SW 1271 (cell line): ENCODE measurements at places on chromosomes 2 and 18.
A peak's percentile ranks its signal among the peaks of the same experiment; 100 is the strongest.

- no peak for DNase-seq
These were observed 1407.4 kb upstream of the ZEB2 start for GRCh38 chr2:145927131-145927950.

DNA sequence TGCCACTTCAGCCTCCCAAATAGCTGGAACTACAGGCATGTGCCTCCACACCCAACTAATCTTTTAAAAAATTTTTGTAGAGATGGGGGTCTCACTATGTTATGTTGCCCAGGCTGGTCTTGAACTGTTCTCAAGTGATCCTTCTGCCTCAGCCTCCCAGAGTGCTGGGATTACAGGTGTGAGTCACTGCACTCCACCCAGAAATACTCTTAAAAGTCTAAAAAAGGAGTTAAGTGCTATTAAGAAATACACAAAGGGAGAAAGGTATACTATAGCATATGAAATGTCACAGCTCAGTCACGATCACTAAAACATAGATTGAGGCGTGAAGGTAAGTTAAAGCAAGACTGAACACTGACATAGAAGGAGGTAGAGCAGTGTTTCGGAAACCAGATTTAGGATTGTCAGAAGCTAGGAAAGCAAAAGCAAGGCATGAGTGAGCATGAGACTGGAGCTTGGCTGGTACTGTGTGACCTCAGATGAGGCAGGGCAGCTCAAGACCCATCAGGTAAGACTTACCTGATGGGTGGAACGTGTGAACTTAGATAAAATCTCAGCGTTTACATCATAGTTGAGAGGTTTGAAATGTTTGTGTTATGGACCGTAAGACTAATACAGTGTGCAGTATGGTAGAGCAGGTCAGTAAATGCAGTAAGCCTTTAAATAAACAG lies 9.2 kb downstream of the CCNYL1 start:
- DNase-seq: no peak

DNA sequence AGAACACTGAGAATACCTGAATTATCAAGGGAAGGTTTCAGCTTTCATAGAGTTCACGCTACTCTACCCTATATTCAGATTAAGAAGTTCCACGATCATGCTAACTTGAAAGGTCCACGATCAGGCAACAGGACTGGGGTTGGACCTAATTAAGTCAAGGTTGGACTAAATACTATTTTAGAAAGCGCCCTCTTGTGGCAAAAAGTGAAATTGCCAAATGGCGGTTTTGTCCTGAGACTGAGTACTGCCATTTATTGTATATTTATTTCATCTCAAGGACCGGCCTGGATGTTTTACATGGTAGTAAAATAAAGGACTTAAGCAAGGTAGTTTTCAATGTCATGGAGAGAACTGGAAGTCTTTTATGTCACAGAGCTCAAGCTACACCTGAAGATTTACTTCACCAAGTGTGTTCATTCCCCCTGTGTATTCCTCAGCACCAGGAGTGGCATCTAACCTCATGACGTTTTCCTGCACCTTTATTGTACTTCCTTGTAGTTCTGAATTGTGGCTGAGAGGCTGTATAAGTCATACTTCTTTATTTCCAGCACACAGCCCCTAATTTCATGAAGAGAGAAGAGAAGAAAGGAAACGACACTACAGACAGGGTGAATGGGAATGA lies 56.8 kb downstream of the SRD5A2 start:
- peak; percentile 53 for DNase-seq

DNA sequence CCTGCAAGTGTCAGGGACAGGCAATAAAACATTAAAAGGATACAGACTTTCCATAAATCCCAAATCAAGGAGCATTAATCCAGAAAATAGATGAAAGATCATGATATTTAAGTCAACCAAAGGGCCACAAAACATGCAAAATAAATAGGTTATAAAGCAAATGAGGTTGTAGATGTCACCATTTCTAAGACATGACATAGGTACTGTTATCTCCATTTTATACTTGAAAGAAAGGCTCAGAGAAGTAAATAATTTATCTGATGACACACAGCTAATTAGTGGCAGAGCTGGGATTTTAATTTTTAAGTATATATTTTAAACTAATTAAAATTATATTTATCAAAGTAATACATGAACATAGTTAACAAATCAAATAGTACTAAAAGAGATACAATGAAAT lies 301.8 kb downstream of the AGPS start:
- DNase-seq: no peak

DNA sequence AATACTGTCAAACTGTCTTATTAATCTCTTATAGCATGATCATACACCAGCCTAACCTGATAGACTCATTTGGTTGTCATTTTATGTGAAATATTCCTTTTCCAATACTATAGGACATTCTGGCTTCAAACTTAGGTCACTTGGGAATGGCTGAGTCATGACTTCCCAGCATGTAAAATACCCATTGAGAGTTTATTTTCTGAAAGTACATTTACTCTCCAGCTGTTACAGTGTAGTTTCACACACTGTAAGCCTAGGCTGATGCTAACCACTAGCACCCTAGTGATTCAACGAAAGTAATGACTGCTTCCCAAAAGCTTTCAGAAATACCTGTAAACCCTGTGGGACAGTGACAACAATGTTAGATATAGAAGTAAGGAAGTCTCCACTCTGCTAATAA lies 93.8 kb downstream of the FIGN start:
- DNase-seq: no peak

DNA sequence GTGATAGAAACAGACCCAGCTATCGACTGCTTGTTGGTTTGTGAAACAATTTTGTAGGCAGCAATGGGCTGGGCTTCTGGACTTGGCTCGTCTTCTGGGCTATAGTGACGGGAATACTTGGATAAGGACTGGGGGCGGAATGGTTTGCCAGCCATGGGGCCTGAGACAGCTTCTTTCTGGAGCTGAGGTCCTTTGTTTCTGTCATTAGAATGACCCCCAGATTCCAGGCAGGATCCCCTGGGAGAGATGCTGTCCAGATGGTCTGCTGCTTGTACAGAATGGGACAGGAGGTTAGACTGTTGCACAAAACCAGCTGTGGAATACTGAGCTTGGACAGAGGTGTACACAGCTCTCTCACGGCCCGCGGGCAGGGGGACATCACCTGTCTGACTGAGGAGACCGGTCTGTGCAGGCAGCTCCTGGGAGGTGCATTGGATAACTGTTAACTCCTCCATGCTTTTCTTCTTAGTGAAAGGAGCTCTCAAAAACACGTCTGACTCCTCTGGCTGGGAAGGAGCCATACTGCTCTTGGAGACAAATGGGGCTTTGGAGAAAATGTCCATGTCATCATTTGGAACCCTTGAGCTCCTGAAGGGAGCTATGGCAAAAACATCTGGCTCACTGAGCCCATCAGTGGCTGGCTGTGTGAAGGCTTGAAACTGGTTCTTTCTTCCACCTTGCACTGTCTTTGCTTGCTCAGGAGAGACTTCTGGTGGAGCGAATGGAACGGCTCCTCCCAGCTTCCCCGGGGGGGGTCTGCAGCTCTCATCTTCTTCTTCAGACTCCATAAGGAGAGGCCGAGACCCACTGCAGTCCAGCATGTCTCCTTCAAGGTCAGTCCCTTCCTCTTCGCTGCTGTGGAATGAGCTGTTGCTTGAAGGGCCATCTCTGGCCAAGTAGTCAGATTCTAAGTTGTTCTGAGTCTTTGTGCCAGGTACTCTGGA lies 28.6 kb upstream of the NFU1 start:
- DNase-seq: no peak

GRCh38 chr2:190532581-190532980 lies 1.9 kb downstream of the NEMP2 start:
- DNase-seq: no peak

- DNase-seq: no peak
These were observed 88.8 kb downstream of the EPAS1 start for GRCh38 chr2:46385786-46386577.

- DNase-seq: no peak
These were observed 35.5 kb upstream of the PTMA start for GRCh38 chr2:231672617-231673347.

DNA sequence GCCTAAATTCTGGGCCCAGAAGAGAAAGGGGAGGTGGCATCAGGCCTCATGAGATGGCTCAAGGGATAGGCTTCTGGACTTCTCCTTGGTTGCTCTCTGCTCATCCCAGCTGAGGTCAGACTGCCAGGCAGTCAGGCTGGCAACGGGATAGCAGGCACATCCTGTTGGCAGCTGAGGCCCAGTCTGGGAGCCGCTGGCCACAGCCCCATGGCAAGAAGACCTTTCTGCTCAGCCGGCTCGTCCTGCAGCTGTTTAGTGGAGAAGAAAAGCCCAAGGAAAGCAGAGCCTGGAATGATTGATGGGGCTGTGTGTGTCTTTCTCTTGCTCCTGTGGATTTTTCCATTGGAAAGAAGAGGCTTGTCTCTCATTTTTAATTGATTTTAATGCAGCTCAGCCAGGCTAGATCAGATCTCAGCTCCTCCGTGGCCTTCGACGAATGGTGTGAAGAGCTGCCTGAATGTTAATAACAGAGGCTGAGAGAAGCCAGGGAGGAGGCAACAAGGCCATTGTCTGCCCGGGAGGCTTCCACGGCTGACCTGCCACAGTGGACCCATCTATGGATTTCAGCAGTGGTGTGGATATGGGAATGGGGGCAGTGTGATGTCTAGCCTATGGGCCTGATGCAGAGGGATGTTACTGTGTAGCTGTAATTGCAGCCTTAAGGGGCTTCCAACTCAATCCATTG lies 99.5 kb downstream of the HS1BP3 start:
- DNase-seq: no peak

DNA sequence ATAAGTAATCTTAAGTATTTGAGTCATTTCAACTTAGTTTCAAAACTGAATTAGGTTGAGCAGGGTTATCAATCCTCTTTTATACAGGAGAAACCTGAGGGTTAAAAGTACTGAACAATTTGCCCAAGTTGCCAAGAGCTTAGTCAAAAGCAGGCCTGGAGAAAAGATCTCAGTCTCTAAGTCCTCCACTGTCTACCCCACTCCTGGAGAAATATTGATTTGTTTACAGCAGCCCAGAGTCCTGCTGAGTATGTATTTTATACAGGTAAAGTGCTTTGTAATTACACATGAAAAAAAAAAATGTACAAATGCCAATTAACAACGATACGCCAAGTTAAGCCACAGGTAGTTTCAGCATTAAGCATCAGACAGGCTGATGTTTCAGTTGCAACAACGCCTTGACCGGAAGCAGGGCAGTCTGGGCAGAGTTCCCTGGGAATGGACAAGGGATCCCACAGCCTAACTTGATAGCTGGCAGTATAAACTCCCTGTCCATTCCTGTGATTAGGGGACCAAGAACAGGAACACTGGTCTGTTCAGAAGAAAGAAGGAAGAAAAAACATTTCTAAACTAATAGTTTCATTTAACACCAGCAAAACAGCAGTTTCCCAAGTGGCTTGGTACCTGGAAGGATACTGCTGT lies 132.9 kb downstream of the MYO5B start:
- DNase-seq: no peak

DNA sequence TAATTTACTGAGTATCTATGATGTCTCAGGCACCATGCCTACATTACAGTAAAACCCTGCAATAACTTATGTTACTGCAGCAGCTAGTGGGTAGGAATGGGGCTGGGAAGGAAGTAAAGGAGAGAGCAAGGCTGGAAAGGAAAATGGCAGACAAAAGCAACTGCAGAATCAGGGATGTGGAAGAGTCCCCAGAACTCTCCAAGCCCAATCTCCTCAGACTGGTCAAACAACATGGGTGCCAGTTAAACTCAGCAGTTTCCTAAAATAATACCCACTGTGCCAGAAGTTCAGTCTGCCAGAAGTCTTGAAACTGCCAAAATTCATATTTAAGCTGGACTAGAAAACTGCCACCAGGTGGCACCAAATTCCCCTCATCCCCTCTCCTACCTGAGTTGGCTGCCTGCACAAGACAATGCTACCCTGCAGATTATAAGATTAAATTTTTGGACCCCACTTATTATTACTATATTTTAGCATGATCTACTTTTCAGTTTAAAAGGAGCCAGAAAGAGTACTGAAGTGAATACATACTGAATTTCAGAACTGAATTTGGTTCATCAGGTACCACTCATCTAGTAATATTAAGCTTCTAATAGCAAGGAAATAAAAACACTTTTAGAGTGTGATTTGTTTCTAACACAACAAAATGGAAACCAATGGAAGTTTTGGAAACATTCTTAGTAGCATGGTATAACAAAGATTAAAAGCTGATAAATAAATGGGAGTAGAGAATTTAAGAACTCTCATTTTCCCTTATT lies 86.8 kb upstream of the DNER start:
- DNase-seq: no peak

DNA sequence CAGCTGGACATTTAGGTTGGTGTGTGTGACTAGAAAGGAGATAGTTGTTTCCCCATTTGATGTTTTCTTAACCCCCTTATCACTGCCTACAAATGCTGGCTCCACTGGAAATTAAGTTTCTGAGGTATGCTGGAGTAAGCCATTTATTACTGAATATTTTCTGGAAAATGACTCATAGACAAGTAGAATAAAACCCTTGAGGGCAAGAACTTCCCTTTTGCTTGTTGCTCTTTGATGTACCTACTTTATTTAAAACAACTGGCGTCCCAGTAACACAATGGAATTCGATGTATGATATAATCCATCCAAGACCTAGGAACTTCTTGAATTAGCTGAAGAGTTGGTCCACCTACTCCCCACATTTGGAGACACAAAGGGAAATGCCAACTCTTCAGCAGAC lies 33.3 kb upstream of the SESTD1 start:
- DNase-seq: no peak

- DNase-seq: no peak
These were observed 44.9 kb upstream of the TLK1 start for GRCh38 chr2:171205551-171205950.

GRCh38 chr18:49304751-49305150 lies 155.7 kb downstream of the DYM start:
- no peak for DNase-seq

DNA sequence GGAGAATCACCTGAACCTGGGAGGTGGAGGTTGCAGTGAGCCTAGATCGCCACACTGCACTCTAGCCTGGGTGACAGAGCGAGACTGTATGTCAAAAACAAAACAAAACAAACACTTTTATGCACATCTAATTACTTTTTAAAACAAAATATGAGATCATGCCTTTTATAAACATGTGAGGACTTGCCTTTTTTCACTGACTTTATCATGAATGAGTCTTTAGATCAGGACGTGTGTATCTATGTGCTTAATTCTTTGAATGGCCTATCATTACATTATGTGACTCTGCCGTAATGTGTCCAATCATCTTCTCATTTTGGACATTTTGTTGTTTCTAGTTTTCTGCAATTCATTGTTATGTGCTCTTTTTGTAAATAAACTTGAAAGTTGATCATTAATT lies 58.7 kb downstream of the FAM117B start:
- DNase-seq: no peak
